ENCODE measurements at places on chromosomes 11 and 22. TPM values are rescaled to one million over a fixed set of nuclear protein-coding genes. Genes with fewer than 3 reads are reported as not detected.

Gene BATF2
- total RNA-seq: 5.9 TPM

Gene TSPAN32
- 6.1 TPM for total RNA-seq

Gene MMP13
- not detected for total RNA-seq

DNA sequence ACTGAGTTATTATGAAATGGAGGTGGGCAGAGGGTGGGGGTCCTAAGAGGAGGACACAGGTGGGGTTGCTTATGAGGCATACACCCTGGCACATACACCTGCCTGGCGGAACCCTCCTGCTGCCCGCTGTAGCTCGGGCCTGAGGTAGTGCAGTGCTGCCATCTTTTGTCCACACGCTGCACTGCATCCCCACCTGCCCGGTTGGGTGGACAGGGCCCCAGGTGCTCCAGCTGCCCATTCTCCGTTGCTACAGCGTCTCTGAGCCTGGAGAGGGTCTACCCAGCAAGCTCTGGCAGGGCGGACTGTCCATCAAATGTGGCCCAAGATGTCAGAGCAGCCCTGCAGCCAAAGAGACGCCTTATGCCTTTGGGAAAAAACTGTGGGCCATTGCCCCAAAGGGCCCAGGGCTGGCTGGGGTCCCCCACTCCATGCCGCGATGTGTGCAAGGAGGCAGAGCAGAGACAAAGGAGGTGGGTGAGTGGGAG, 131.2 kb downstream of the BUD13 start:
- peak; percentile 72 for DNase-seq

GRCh38 chr11:86257446-86257845, 12.9 kb downstream of the EED start:
- DNase-seq: no peak

DNA sequence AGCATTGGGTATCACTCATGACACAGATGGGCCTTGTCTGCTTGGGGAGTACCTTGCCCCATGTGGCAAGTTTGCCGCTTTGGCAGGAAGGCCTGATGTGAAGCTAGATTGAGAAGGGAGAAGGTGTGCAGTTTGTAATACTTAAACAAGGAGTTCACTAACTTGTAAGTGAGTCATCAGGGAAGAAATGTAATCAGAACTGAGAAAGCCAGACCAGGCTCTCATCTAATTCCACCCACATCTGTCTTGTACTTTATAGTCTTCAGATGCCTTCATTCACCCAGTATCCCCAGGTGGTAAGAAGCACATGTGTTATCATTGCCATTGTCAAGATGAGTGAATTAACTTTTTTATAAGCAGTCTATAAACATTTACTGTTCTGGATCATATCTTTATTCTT, 116.0 kb upstream of the DDI1 start:
- no peak for DNase-seq

GRCh38 chr22:40187389-40187788, 9.7 kb downstream of the TNRC6B start:
- no peak for DNase-seq
